ENCODE measurements at places on chromosomes 7 and 10.
A peak's percentile ranks its signal among the peaks of the same experiment; 100 is the strongest.

GRCh38 chr7:121429798-121430197 is 33.7 kb upstream of the FAM3C start:
- DNase-seq: no peak
- no peak overlapping the region for H3K27ac ChIP-seq
- H3K27me3 ChIP-seq: no peaks in the 10 kb centered on the region
- H3K36me3 ChIP-seq: no peaks in the 10 kb centered on the region
- no peak overlapping the region for H3K4me3 ChIP-seq

DNA sequence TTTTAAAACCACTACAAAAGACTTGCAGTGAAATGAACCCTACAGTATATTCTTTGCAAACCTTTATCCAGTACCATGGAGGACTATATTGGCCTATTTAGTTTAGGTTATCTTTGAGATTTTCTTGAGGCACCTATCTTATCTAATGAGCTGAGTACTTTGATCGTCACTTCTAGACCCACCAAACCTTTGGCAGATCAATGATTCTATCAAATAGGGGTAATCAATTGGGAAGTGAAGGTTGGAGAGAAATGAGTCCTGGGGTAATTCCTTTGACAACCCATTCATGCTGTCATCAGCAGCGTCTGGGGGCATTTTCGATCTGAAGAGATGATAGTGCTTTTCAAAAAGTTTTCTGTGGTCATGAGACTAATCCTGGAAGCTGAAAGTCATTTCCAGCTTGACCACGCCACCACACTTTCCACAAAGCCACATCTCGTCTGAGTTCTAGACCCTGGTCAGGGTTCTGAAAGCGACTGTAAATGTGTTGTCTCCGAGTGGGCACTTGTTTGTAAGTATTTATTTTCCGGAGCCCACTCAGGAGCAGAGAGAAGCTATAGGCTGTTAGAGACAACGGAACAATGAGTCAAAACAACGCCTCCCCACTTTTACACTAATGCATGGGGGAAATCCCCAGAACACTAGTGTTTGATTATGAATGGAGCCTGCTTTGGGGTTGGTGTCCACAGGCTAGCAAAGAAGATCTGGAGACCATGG is 4.8 kb downstream of the EGR2 start:
- peaks cover 23% of the 10 kb centered on the region for H3K4me1 ChIP-seq
- no peak for DNase-seq
- no peak overlapping the region for H3K27ac ChIP-seq
- no peak overlapping the region for H3K4me3 ChIP-seq
- peaks cover 4% of the 10 kb centered on the region for H3K36me3 ChIP-seq

DNA sequence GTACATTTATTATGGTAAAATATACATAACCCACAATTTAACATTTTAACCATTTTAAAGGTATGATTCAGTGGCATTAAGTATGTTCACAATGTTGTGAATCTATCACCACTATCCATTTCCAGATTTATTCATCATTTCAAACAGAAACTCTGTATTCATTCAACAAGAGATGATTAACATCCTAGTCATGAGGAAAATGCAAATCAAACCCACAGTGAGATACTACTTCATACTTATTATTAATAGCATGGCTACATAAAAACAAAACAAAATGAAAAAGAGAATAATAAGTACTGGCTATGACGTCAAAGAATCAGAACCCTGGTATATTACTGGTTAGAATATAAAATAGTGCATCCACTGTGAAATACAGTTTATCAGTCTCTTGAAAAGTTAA is 386.6 kb upstream of the POM121L12 start:
- H3K4me1 ChIP-seq: no peaks in the 10 kb centered on the region
- no peak overlapping the region for H3K27ac ChIP-seq
- no peaks in the 10 kb centered on the region for H3K36me3 ChIP-seq
- no peaks in the 10 kb centered on the region for H3K27me3 ChIP-seq
- H3K4me3 ChIP-seq: no peak overlapping the region

GRCh38 chr10:25824050-25824449 is 110.0 kb upstream of the MYO3A start:
- no peaks in the 10 kb centered on the region for H3K36me3 ChIP-seq
- H3K4me1 ChIP-seq: peaks cover 12% of the 10 kb centered on the region
- no peak for DNase-seq
- no peak overlapping the region for H3K4me3 ChIP-seq
- no peak overlapping the region for H3K27ac ChIP-seq

- H3K27ac ChIP-seq: peak overlapping the region; percentile 1
- peaks cover 30% of the 10 kb centered on the region for H3K4me1 ChIP-seq
- peaks cover 55% of the 10 kb centered on the region for H3K36me3 ChIP-seq
These were observed 11.5 kb downstream of the HNRNPA2B1 start for GRCh38 chr7:26188957-26189541.

DNA sequence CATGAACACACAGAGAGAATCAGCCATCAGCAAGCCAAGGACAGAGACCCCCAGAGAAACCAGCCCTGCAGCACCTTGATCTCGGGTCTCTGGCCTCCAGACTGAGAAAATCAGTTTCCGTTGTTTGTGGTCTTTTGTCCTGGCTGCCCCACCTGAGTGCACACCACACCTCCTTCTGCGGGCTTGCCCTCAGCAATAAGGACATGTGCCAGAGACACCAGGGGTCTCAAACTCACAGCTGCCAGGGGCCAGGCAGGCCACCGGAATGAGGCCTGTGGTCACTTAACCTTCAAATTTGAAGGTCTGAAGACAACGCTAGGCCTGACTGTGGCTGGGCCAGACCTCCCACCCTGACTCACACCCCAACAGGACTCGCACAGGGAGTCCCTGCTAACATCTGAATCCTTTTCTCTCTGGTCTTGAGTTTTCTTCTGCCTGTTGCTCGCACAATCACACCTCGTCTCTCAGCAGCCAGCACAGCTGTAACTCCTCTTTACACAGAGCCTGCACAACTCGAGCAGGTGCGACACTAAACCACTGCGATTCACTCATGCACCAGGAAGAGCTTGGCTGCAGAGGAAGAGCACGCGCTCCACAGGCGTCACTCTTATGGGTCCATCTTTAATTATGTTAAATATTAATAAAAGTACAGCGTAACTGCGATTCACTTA is 86.2 kb downstream of the CHST15 start:
- H3K4me3 ChIP-seq: no peak overlapping the region
- H3K36me3 ChIP-seq: peaks cover 52% of the 10 kb centered on the region
- no peaks in the 10 kb centered on the region for H3K4me1 ChIP-seq
- H3K27ac ChIP-seq: no peak overlapping the region
- peaks cover 6% of the 10 kb centered on the region for H3K27me3 ChIP-seq

DNA sequence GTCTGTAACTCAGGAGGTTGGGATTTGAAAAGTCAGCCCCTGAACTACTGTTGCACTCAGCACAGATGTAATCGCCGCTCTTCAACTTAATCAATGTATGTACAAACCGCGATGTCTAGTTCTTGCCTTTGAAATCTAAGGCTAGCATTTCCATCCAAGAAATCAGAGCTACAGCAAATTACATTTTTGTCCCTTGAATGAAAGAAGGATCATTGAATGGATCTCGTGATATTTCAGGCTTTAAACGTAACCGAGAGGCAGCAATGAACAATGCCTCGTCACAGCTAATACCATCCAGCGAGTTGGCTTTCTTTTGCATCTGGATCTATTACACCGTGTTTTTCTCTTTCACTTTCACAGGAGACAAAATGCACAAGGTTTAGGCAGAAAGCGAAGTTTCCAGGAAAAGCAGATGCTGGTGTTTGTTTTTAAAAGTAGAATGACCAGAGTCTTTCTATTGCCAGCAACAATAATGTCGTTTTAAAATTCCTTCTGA is 5.5 kb downstream of the SKIDA1 start:
- H3K27ac ChIP-seq: peak overlapping the region; percentile 95
- H3K4me3 ChIP-seq: peak overlapping the region; percentile 97
- no peak for DNase-seq
- H3K4me1 ChIP-seq: peaks cover 66% of the 10 kb centered on the region
- H3K27me3 ChIP-seq: peaks cover 11% of the 10 kb centered on the region

DNA sequence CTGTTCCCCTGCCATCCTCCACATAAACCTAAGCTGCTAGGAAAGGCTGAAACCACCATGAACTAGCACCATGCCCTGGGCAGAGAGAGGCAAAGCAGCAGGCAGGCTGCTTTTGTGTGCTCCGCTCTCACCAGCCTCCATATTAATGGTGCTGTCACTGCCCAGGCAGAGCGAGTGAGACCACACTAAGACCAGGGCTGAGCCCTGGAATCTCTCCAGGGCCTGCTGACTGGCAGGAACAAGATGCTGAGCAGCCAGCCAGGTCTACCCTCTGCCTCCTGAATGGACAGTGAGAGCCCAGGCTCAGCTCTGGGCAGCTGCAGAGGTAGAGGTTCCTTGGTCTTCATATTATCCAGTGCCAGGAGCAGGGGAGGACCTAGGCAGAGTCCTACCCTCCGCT is 1.6 kb upstream of the CRHR2 start:
- H3K27me3 ChIP-seq: peaks cover 12% of the 10 kb centered on the region
- no peaks in the 10 kb centered on the region for H3K36me3 ChIP-seq
- H3K27ac ChIP-seq: no peak overlapping the region
- no peak for DNase-seq
- H3K4me1 ChIP-seq: peaks cover 33% of the 10 kb centered on the region
- no peak overlapping the region for H3K4me3 ChIP-seq

GRCh38 chr10:97724341-97724941 is 10.9 kb downstream of the MARVELD1 start:
- H3K27ac ChIP-seq: no peak overlapping the region
- no peaks in the 10 kb centered on the region for H3K36me3 ChIP-seq
- H3K27me3 ChIP-seq: peaks cover 3% of the 10 kb centered on the region
- no peak overlapping the region for H3K4me3 ChIP-seq
- DNase-seq: no peak

- no peak overlapping the region for H3K27ac ChIP-seq
- H3K4me1 ChIP-seq: peaks cover 17% of the 10 kb centered on the region
- H3K36me3 ChIP-seq: no peaks in the 10 kb centered on the region
- no peak for DNase-seq
These were observed 36.5 kb upstream of the PDZD8 start for GRCh38 chr10:117411479-117412399.

GRCh38 chr7:151517601-151518104 is 2.0 kb downstream of the RHEB start:
- H3K4me1 ChIP-seq: peaks cover 27% of the 10 kb centered on the region
- peaks cover 4% of the 10 kb centered on the region for H3K36me3 ChIP-seq
- peak overlapping the region; percentile 95 for H3K27ac ChIP-seq

GRCh38 chr10:47457528-47457820 is 26.4 kb downstream of the ANXA8 start:
- no peak for DNase-seq
- peaks cover 11% of the 10 kb centered on the region for H3K27me3 ChIP-seq
- no peak overlapping the region for H3K4me3 ChIP-seq
- H3K27ac ChIP-seq: no peak overlapping the region
- H3K36me3 ChIP-seq: peaks cover 5% of the 10 kb centered on the region

DNA sequence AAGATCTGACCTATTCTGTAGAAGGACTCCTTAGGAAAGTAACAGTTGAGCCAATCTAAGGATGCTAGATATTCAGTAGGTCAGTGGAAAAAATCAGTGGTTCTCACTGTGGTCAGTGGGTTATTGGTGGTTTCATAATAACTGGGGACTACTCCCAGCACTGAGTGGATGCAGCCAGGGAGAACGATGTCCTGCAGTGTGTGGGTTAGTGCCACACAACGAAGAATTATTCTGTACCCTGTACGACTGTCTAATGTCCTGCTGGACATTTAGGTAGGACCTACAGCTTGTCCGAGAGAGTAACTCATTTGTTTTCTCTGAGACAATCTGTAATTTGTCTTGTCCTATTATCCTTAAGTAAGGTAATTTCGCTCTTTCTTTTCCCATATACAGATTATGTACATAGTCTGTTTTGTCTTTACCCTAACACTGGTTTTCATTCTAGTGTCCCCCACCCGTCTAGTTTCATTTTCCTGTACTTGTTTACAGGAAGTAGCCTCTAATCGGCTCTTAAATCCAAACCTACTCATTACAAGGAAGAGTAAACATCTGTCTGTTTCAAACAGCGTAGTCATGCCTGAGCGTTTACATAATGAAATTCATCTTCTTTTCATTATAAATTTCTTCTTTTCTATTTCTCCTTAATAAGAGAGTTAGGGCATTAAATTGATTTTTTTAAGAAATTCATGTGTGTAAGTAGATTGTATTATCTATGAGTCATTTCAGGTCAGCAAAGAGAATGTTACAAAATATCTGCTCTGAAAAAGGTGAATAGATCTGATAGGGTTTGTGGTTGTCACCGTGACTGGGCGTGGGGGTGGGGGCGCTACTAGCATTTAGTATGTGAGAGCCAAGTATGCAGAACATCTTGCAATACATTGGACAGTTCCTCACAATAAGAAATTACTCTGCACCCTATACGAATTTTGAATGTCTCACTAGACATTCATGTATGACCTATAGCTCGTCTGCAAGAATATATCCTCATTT is 8.3 kb upstream of the ZC3HAV1L start:
- peaks cover 8% of the 10 kb centered on the region for H3K27me3 ChIP-seq
- no peak overlapping the region for H3K27ac ChIP-seq
- no peak overlapping the region for H3K4me3 ChIP-seq
- peaks cover 6% of the 10 kb centered on the region for H3K36me3 ChIP-seq

- no peaks in the 10 kb centered on the region for H3K27me3 ChIP-seq
- H3K4me3 ChIP-seq: no peak overlapping the region
- no peak for DNase-seq
These were observed 211.2 kb upstream of the DGKB start for GRCh38 chr7:15113752-15114151.

GRCh38 chr7:77460057-77460486 is 43.9 kb upstream of the GSAP start:
- no peak overlapping the region for H3K27ac ChIP-seq
- H3K4me3 ChIP-seq: no peak overlapping the region
- peaks cover 15% of the 10 kb centered on the region for H3K4me1 ChIP-seq
- H3K27me3 ChIP-seq: peaks cover 2% of the 10 kb centered on the region
- no peak for DNase-seq

- H3K4me3 ChIP-seq: no peak overlapping the region
- DNase-seq: no peak
- no peaks in the 10 kb centered on the region for H3K27me3 ChIP-seq
- no peaks in the 10 kb centered on the region for H3K36me3 ChIP-seq
- no peak overlapping the region for H3K27ac ChIP-seq
- H3K4me1 ChIP-seq: peaks cover 13% of the 10 kb centered on the region
These were observed 217.6 kb upstream of the TCF7L2 start for GRCh38 chr10:112732277-112732921.

DNA sequence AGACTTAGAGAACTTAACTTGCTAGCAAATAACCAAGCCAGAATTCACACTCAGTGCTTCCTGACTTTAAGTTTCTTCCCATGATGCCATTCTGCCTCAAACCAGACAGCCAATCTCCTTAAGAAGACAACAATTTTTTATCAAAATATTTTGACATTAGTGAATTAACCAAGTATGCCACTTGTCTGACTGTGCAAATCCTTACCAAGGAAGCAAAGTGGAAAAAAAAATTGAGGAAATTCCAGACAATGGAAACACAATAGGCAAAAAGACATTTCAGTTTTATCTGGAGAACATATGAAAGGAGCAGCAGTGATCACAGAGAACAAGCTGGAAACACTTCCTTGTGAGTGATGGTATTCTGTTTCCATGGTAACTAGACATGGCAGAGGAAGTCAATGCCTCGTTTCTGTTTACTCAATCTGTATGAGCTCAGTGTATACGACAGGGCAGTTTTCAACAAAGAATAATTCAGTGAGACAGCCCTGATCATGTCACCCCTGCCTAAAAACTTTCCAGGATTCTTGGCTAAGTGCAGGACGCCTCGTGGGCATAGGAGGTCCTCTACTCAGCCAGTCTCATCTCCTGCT is 114.2 kb downstream of the DYNC1I1 start:
- H3K4me1 ChIP-seq: peaks cover 9% of the 10 kb centered on the region
- no peak overlapping the region for H3K4me3 ChIP-seq
- H3K36me3 ChIP-seq: no peaks in the 10 kb centered on the region
- peak; percentile 15 for DNase-seq
- peaks cover 3% of the 10 kb centered on the region for H3K27me3 ChIP-seq

GRCh38 chr10:115957012-115957399 is 316.0 kb downstream of the GFRA1 start:
- H3K36me3 ChIP-seq: no peaks in the 10 kb centered on the region
- H3K27me3 ChIP-seq: no peaks in the 10 kb centered on the region
- no peak overlapping the region for H3K4me3 ChIP-seq
- H3K27ac ChIP-seq: no peak overlapping the region

All from endothelial cell (in vitro differentiated cells).